Activated T-cell treated with anti-CD3 and anti-CD28 coated beads for 4 hours (primary cell): ENCODE measurements at places on chromosomes 11 and 22.

DNA sequence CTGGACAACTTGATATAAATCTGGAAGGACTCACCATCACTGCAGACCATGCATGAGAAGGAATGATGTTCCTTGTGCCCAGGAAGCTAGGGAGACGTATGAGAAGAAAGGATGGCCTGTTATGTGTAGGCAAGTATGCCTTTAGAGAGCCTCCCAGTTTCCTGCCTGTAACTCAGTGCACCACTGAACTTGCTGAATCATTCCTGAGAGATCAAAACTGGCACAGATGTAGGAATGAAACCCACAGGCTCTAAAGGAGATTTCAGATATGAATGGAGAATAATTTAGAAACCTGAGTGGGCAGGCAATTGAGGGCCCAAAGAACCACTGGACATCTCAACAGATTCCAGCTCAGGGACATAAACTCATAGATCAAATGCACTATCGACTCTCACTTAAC, 38.4 kb upstream of the PRSS23 start:
- no peak for DNase-seq

GRCh38 chr11:112156956-112157766, 6.7 kb downstream of the IL18 start:
- DNase-seq: no peak

DNA sequence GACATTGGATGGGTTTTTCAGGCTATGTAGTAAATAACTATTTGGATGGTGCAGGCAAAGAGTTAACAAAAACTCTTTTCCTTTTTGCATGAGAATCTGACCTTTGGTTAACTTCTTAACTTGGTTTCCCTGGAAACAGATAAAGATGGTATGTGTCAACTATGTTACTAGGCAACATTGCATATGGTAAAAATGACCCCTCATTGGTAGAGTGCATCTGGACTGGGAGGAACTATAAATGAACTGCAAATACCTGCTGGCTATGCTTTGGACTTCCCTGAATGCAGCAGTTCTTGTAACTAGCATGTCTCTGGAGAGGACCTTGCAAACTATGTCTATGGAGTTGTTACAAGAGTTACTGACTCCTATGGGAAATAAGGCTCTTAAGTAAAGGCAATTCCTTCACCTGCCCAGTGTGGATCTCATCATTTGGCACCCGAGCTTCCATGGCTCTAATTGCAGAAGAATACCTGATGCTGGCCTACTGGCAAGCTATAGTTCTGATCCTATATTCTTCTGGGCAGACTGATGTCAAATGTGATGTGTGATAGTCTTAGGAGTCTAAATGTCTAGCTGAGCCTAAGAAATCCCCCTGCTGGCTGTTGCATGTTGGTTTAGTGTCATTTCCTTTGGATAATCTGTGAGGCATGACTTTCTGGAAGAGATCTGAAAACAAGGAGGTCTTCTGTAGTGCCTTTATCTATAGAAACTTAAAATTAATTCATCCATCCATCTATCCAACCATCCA, 126.7 kb upstream of the MTMR2 start:
- DNase-seq: no peak

GRCh38 chr11:46160100-46160499, 38.8 kb upstream of the PHF21A start:
- DNase-seq: no peak

DNA sequence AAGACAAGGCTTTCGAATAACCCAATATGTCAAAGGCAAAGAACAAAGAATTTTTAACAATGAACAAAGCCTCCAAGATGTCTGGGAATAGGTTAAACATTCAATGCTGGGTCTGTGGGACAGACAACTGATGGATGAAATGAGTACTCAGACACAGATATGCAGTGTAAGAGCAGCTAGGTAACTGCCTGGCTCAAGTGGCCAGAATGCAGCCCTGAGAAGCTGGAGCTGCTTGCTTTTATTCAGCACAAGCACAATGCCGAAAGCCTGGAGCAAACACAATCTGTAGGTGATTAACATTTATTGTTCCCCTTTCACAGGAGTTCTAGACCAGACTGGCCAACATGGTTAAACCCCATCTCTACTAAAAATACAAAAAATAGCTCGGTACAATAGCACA, 24.0 kb downstream of the GLYAT start:
- DNase-seq: no peak

GRCh38 chr22:39748877-39749276, 144.7 kb downstream of the ENTHD1 start:
- no peak for DNase-seq

DNA sequence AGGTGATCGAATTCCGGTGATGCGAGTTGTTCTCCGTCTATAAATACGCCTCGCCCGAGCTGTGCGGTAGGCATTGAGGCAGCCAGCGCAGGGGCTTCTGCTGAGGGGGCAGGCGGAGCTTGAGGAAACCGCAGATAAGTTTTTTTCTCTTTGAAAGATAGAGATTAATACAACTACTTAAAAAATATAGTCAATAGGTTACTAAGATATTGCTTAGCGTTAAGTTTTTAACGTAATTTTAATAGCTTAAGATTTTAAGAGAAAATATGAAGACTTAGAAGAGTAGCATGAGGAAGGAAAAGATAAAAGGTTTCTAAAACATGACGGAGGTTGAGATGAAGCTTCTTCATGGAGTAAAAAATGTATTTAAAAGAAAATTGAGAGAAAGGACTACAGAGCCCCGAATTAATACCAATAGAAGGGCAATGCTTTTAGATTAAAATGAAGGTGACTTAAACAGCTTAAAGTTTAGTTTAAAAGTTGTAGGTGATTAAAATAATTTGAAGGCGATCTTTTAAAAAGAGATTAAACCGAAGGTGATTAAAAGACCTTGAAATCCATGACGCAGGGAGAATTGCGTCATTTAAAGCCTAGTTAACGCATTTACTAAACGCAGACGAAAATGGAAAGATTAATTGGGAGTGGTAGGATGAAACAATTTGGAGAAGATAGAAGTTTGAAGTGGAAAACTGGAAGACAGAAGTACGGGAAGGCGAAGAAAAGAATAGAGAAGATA, at the start of gene MALAT1:
Gene MALAT1 (plus strand): TSS at position 69 of the 736 bp plus-strand sequence.
- peak; percentile 91 for DNase-seq

GRCh38 chr11:67432655-67433349, 4.5 kb downstream of the RPS6KB2 start:
- no peak for DNase-seq

DNA sequence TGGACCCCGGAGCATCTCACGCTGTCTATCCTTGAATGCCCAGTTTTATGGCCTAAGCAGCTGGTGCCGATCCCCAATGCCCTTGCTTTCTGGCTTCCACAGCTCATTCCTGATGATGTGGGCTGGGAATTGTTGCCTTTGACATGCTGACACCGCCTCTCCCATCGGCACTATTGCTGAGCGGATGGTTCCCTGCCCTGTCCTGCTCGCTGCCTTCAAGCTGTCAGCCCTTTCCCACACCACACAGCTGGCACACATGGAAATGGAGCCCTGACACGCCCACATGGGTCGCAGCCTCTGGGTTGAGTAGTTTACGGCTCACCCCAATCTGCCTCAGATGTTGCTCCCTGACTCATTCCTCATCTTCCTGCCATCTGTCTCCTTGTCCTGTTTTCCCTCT, 110.2 kb upstream of the SESN3 start:
- no peak for DNase-seq
